ENCODE measurements at places on chromosomes 2 and 18. TPM values are rescaled to one million over a fixed set of nuclear protein-coding genes. Genes with fewer than 3 reads are reported as not detected.

GRCh38 chr2:18611604-18612003 is 22.2 kb upstream of the NT5C1B start:
- H3K4me3 ChIP-seq = no peak overlapping the region
- no peak overlapping the region for H3K27ac ChIP-seq
- no peak for DNase-seq
- no peaks in the 10 kb centered on the region for H3K27me3 ChIP-seq

DNA sequence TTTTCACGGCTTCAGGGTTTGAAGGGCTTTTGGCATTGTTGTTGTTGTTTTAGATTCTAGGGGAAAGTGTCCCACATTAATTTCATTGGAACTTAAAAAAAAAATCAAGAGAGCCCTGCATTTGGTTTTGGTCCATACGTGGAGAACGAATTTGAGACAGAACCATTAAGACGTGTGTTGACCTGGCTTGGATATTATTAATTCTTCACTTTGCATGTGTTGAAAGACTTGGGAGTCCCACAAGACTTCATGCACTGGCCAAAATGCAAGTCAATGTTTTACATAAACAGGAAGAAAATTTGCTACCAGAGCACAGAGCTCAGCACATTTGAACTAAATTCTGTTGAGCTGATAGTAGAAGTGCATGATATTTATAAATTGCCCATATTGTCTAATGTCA is 761.2 kb upstream of the ACVR2A start:
- H3K27ac ChIP-seq = no peak overlapping the region
- H3K36me3 ChIP-seq = no peaks in the 10 kb centered on the region
- peaks cover 25% of the 10 kb centered on the region for H3K4me1 ChIP-seq
- no peak overlapping the region for H3K4me3 ChIP-seq

- H3K36me3 ChIP-seq = no peaks in the 10 kb centered on the region
- no peak for DNase-seq
- H3K27ac ChIP-seq = no peak overlapping the region
- H3K27me3 ChIP-seq = peaks cover 6% of the 10 kb centered on the region
- H3K4me3 ChIP-seq = no peak overlapping the region
- H3K4me1 ChIP-seq = no peaks in the 10 kb centered on the region
These were observed 73.9 kb upstream of the TRIB2 start for GRCh38 chr2:12642859-12643258.

ACTR2 gene
- total RNA-seq = 125 TPM

ATP6V1C2 gene
- total RNA-seq = not detected

EIF2AK3 gene
- total RNA-seq = 15.9 TPM

Data from GM23248 (cell line).